CD4-positive, alpha-beta T cell treated with Interleukin-10 for 1 hour (primary cell): ENCODE measurements at places on chromosomes 5 and 9.

- DNase-seq, result no peak
Observed at GRCh38 chr5:79962575-79963222, 28.4 kb downstream of the MTX3 start.

- DNase-seq, result no peak
Observed at GRCh38 chr9:125890826-125891225, 143.7 kb downstream of the PBX3 start.

GRCh38 chr9:134267881-134268724, 58.2 kb upstream of the RXRA start:
- DNase-seq, result peak; percentile 9

DNA sequence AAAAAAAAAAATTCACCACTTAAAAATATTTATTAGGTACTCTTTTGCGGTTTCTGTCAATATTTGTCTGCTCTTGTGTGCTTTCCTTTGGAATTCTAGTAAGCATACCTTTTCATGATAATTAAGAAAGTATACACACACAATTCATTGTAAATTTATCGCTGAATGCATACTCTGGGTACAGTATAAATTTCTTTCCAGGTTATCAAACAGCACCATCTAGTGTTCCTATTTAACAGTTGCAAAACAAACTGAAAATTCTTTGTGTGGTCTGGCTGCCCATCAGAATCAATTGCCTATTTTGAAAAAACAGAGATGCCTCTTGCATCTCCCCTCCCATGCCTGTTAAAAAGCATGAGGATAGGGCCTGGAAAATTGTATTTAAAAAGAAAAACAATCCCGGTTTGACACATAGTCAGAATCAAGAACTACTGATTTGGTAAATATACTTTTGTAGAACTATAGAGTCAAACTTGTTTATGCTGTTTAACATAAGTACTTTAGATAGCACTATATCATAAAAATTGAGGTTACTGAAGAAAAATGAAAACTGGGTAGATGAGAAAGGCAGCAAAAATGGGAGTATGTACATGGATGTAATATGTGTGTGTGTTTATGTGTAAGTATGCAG, 16.2 kb downstream of the PGGT1B start:
- DNase-seq, result peak; percentile 52

DNA sequence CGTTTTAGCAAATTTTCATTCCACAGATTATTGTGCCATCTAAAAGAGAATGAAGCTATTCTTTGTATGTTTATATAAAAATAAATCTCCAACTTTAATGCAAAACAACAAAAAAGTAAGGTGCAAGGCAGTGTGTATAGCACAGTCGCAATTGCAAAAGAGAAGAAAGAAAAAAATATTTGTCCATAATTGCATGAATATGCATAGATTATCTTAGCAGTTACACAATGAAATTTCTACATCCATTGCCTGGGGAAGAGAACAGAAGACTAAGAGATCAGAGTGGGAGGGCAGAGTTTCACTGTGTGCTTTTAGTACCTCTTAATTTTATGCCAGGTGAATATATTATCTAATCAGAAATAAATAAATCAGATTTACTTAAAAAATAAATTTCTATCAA, 86.4 kb upstream of the LHFPL2 start:
- DNase-seq, result no peak

GRCh38 chr9:98807814-98808195, 335 bp downstream of the GALNT12 start:
- peak; percentile 24 for DNase-seq

DNA sequence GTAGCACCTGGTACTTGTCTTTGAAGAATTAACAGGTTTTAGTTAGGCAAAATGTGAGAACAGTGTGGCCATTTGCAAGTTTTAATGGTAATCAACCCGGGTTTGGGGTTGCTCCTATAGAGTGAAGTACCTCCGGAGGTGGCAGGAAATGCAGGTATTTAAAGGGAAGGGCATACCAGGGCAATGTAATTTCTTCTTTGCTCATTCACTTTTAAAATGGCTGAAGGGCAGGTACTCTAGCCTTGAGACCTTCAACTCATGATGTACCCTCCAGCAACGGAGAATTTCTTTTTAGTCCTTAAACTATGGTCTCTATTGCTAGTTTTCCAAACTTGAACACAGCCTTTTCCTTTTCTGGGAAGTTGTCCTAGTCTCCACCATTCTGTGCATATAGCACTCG, 1.3 kb upstream of the HSPA4 start:
- DNase-seq, result peak; percentile 17

DNA sequence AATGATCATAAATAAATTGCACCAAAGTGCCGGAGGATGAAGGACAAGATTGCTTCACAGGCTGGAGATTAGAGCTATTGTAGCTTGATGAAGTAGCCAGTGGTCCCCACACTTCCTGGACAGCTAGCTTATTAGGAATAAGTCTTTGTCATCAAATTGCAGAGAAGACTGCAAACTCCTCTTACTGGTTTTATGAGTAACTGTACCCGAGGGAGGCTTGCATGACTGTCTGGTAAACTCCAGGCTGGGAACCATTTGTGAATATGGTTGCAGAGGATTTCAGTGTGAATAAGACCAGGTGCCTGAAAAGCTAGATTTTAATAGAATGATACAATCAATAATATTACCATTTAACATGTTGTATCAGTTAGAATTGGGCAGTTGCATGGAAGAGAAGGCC, 36.5 kb upstream of the SEMA5A start:
- no peak for DNase-seq

GRCh38 chr9:71822456-71822855, 54.1 kb upstream of the CEMIP2 start:
- DNase-seq, result no peak

DNA sequence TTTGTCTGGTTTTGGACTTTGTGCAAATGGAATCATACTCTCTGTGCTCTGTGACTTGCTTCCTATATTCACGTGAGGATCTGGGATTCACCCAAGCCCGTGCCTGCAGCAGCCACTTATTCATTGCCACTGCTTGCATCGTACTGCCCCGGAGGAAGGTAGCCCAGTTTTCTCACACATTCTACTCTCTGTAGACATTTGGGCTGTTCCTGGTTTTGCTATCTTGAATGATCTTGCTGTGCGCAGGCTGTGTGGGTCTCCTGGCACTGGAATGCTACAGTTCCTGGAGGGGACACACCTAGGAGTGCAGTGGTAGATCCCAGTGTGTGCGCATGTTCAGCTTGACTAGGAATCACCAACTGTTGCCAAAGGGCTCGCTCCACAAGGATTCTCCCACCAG, 99.2 kb upstream of the BOD1 start:
- DNase-seq, result no peak

DNA sequence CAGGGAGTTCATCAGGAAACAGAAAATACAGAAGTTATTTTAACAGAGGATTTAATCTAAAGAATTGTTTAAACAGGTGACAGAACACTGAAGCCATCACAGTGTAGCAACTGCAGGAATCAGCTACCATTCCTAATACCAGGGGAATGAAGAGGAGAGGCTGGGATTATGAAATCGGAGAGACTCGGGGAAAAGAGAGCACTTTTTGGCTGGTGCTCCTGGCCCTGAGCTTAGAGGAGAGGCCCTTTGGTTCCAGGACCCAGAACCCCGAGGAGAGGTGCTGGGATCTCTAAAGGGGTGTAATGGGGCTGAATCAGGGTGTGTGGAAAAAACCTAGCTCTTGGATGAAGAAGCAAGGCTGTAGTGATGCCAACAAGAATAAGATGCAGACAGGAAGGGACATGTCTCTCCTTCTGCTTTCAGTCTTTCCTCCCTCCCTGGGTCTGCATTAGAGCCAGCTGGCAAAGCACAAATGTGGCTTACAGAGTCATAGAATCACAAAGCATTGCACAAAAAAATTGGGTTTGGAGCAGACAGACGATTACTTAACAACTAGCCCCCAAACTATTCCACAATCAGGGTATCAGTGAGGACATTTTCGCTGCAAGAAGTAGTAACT, 11.6 kb upstream of the SFXN1 start:
- no peak for DNase-seq

GRCh38 chr5:10856683-10857337, 95.8 kb upstream of the DAP start:
- no peak for DNase-seq

DNA sequence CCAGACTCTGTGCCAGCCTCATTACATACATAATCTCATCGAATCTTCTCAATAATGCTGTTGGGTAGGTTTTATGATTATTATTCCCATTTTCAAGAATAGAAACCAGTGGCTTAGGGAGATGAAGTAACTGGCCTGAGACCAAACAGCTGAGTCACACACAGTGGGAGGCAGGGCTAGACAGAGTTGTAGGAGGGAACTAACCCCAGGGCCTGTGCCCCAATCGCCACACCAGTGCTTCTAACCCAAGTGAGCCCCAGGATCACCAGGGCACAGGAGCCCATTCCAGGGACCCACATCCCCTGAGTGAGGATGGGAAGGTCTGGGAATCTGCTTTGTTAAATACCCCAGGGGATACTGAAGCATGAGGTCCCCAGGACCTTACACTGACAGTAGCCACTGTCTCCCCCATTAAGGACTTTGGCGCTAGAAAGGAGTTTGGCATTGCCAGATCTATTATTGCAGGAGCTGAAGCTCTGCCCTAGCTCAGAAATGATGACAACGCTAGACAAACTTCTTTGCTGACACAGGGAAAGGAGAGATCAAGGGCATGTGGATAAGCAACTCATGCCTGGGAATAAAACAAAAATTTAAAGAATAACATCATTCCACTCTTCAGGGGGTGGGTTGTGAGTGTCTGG, 63.8 kb upstream of the PPARGC1B start:
- DNase-seq, result no peak

DNA sequence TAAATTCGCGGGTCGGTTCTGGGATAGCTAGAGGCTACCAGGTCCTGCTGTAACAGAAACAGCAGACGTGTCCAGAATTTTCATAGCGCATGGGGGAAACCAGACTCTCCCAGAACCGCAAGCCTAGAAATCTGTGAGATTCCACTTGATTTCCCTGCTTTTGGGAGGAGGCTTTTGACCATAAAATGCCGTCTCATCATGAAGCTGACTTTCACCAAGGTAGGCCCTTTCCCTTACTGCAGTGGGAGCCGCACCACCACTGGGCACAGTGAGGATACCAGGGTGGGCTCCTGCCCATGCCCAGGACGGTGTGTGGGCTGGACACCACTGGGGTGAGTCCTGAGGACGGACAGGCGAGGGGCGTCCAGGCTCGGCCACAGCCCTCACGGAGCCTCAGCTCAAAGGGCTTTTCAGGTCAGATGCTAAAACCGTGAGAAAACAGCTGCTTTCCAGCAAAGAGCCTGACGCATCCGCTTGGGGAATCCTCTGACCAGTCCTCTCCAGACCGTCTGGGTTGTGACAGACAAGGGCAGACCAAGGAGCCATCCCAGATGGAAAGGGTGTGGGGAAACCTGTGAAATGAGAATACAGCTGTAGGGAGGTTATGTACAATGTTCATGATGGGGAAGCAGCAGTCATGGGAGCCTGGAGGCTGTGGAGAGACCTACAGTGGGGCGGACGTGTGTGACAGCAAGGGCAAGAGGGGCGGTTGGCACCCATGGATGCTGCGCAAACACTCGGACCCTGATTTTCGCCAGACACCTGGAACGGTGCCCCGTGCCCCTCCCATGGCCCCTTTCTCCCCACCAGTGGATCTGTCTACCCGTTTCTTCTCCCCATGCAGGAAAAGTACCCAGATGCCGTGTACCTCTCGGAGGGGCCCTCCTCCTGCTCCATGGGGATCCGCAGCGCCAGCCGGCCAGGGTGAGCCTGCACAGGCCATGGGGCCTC, 59.2 kb downstream of the IPPK start:
- DNase-seq, result no peak

DNA sequence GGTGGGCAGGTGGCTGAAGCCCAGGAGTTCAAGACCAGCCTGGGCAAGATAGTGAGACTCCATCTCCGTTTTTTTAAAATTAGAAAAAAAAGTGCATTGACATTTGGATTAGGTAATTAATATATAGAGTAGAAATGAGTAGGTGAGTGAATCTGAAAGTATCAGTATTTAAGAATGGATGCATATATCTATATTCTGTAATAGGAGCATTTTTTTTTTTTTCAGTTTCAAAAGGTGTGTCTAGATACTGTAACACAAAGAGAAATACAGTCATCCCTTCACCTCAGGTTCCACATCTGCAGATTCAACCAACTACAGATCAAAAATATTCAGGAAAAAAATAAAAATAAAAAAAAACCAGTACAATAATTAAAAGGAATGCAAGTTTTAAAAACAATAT, 50.8 kb downstream of the RBM27 start:
- no peak for DNase-seq

DNA sequence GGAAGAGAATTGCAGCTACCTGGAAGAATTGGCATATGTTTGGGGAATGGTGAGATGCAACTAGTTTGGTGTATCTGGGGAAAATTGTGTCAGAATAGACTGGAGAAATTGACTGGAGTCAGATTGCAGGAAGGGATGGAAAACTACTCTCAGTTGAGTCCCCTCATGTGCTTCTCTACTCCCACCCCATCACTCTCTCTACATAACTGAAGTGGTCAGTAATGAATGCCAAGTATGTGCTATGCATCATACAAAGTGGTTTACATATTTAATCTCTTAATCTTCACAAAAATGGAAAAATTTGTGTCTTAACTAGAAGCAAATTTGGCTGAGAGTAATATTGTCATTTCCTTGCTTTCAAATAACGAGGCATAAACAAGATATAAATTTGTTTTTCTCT, 146.4 kb upstream of the TNC start:
- no peak for DNase-seq

GRCh38 chr9:91164724-91165520, 196.8 kb downstream of the AUH start:
- DNase-seq, result peak; percentile 51

DNA sequence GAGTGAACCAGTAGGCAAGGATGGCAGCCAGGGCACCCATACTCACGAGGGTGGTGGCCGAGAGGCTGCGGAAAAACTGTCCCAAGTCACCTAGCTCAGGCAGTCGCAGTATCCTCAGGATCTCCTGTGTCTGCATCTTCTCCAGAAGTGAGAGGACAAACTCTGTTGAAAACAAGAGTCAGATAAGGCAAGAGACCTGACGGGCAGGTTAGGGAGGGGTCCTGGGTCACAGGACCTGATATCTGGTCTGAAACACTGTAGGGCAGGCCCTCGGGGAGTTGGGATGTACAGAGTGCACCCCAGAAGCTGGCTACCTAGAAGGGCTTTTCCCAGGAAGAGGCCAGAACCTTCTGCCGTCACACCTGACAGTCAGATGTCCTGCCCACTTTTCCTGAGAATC, 17.4 kb downstream of the ACSL6 start:
- no peak for DNase-seq

DNA sequence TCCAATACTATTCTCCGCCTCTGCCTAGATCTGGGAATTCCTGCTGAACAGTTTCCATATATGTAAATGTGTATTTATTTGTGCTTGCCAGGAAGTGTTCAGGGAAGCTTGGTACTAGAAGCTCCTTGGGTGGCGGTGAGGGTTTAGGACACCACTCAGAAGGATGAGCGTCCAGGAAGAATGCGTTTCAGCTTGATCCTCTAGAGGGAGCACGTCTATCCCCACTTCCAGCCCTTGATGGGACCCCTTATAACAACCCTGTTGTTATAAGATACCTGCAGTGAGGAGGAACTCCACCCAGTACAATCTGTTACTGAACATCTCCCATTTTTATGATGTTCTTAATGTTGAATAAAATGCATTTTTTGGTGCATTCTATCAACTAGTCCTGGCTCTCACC, 88.9 kb downstream of the CYFIP2 start:
- DNase-seq, result no peak

- no peak for DNase-seq
Observed at GRCh38 chr5:68182534-68182933, 33.0 kb upstream of the PIK3R1 start.

- no peak for DNase-seq
Observed at GRCh38 chr5:52878656-52879055, 90.9 kb downstream of the ITGA1 start.

GRCh38 chr9:36423206-36423605, 23.1 kb upstream of the RNF38 start:
- DNase-seq, result no peak
